ENCODE measurements at places on chromosomes 13 and 19. TPM values are rescaled to one million over a fixed set of nuclear protein-coding genes. Genes with fewer than 3 reads are reported as not detected.

Gene MYPOP
- 1.1 TPM for total RNA-seq

Gene STOML3
- not detected for total RNA-seq

Gene CALR
- total RNA-seq = 2,935 TPM

Gene CLIP3
- total RNA-seq = 3.7 TPM

Gene IGFL2
- total RNA-seq = not detected

Gene CLC
- total RNA-seq = not detected

Gene GEMIN7
- total RNA-seq = 16.5 TPM

Gene ZNF816
- 8.8 TPM for total RNA-seq

Gene ATP4B
- not detected for total RNA-seq

Gene SIGLEC14
- total RNA-seq = not detected

Gene SRRM5
- total RNA-seq = not detected

Gene CADM4
- total RNA-seq = 1.7 TPM

Gene MADCAM1
- total RNA-seq = not detected

Gene ZNF497
- 0.68 TPM for total RNA-seq

Gene LRRC8E
- total RNA-seq = 5.6 TPM

Gene ZNF44
- 9.2 TPM for total RNA-seq

Gene ZFP82
- 5.9 TPM for total RNA-seq

Gene PCP2
- not detected for total RNA-seq

Gene SYNE4
- total RNA-seq = 0.08 TPM

Gene F2RL3
- total RNA-seq = 0.12 TPM

Gene CGB8
- total RNA-seq = not detected

Gene ITGBL1
- 183 TPM for total RNA-seq

Gene ZNF304
- 9.2 TPM for total RNA-seq

Gene TNNI3
- total RNA-seq = not detected

Gene ZNF547
- 10.6 TPM for total RNA-seq

Gene ZNF729
- not detected for total RNA-seq

Gene SPATA13
- 10.9 TPM for total RNA-seq

Gene POU2F2
- 0.08 TPM for total RNA-seq

Gene MEDAG
- total RNA-seq = 171 TPM

Gene CPAMD8
- 0.12 TPM for total RNA-seq

Gene MYDGF
- total RNA-seq = 247 TPM

Gene BLVRB
- 146 TPM for total RNA-seq

Gene SPTBN4
- 1.2 TPM for total RNA-seq

Gene APC2
- total RNA-seq = 0.08 TPM

Gene ZNF813
- total RNA-seq = 3.2 TPM

Measured in smooth muscle cell of the coronary artery (primary cell).